Central memory CD4-positive, alpha-beta T cell (primary cell): ENCODE measurements at places on chromosomes 2 and 18.

DNA sequence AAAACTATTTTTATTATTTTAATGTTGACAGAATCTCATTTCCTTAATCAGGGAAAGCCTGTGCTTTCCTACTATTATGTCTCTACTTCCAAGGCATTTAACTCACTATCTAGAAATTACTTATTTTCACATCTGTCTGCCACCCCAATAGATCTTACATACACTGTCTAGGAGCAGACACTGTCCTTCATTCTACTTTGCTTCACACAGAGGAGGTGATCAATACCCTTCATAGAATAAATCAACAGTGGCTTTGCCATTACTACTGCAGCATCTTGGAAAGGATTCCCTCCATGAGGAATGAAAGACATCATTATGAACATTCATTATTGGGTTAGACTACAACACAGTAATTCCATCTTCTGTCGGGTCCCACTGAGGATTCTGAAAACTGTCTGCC lies 31.7 kb downstream of the CDH20 start:
- DNase-seq, result no peak

DNA sequence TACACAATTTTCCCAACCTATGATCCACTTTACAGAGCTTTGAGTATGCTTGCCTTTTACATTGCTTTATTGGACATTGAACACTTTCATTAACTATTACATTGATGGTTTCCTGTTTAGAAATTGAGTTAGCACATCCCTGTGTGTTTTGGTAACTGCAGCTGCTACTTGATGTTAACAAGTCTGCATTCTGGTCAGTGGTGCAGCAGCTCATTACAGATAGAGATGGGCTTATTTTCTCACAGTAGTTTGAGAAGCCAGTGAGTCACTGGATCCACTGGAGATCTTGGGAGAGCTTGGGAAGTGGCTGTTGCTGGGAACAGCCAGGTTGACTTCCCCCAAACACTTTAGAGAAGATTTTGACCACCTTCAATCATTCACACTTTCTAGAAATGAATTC lies 150.5 kb downstream of the ARHGAP15 start:
- DNase-seq, result no peak

DNA sequence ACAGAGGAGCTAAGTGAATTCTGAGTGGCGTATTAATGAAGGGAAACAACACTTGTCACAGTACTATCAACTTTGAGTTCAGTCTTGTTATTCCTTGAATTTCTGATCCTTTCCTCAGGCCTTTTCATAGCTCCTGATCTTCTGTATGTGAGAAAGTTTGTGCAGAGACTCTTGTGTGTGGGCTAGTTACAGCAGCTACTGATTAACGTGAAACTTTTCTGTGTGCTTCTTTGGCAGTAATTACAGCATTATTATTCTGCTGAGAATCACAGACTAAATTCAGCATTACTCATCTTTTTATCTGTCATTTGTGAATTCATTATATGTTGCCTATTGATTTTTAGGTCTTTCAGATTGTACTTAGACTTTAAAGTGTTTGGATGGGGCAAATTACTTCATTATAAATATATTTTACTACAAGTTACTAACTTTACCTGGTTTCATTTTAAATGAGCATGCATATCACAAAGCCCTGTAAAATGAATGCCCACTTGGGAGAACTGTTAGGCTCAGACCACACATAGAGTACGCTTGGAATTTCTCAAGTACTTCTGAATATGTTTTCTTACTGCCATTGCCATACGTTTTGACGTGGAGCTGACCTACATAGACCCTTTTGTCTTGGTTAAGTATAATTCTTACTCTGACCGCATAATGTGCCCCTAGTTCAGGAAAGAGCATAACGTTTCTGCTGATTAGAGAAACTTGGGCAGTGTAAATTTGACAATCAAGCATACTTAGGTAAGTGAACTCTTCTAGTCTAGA lies 36.2 kb downstream of the CREB1 start:
- no peak for DNase-seq

- DNase-seq, result no peak
These were observed 16.9 kb upstream of the DAPL1 start for GRCh38 chr2:158778243-158778642.

- DNase-seq, result no peak
These were observed 184.2 kb downstream of the ZNF521 start for GRCh38 chr18:25167612-25168410.

DNA sequence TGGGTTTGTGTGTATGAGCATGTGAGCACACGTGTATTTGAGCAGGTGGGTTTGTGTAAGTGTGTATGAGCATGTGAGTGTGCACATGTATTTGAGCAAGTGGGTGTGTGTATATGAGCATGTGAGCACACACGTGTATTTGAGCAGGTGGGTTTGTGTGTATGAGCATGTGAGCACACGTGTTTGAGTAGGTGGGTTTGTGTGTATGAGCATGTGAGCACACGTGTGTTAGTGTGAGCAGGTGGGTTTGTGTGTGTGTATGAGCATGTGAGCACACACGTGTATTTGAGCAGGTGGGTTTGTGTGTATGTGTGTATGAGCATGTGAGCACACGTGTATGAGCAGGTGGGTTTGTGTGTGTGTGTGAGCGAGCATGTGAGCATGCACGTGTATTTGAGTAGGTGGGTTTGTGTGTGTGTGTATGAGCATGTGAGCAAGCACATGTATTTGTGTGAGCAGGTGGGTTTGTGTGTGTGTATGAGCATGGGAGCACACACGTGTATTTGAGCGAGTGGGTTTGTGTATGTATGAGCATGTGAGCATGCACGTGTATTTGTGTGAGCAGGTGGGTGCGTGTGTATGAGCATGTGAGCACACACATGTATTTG lies 169.7 kb downstream of the TWIST2 start:
- no peak for DNase-seq

DNA sequence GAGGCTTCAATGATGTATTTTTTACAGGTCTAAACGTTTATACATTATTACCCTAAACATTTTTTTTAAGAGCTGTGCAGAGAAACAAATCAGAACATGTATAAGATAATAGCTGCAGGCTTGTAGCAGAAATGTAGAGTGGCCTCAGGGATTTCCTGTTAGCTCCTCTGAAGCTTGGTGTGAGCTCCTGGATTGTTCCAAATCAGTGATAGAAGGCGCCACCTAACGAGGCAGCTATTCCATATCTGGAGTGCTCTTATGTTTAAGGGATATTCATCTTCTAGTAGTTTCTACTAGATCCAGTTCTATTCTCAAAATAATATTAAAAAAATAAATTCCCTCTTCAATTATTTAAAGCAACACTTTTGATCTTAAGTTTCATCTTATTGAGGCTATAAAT lies 93.1 kb downstream of the LRP1B start:
- no peak for DNase-seq

DNA sequence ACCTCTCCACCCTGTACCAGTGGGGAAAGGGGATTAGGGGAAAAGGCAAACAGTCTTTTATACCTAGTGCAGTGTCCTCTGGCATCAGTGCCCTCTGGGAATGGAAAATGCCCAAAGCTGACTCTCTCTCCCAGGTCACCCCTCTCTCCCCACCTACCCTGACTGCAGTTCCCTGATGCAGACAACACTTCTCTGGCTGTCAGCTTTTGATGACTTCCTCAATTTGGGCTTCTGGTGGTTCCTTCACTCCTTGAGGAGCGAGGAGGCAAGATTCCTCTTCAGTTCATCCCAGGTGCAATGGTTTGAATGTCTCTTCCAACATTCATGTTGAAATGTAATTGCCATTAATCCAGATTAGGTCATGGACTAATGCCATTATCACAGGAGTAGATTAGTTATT lies 19.7 kb upstream of the PPM1B start:
- no peak for DNase-seq

DNA sequence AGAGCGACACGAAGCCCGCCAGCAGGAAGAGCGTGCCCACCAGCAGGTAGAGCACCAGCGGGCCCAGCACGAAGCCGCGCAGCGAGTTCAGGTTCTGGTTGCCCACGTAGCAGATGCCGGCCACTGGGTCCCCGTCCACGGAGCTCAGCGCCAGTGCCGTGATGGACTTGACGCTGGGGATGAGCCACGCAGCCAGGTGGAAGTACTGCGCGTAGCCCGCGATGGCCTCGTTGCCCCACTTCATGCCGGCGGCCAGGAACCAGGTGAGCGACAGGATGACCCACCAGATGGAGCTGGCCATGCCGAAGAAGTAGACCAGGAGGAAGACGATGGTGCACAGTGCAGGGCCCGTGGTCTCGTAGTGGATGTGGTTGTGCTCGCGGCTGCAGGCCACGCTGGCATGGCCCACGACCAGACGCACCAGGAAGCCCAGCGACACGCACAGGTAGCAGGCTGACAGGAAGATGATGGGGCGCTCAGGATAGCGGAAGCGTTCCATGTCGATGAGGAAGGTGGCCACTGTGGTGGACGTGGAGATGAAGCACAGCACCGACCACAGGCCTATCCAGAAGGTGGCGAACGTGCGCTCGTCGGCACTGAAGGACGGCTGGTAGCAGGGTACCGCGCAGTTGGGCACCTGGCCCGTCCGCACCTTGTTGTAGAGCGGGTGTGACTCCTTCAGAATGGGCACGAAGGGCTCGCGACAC lies 2.1 kb downstream of the FZD5 start:
- DNase-seq, result no peak

DNA sequence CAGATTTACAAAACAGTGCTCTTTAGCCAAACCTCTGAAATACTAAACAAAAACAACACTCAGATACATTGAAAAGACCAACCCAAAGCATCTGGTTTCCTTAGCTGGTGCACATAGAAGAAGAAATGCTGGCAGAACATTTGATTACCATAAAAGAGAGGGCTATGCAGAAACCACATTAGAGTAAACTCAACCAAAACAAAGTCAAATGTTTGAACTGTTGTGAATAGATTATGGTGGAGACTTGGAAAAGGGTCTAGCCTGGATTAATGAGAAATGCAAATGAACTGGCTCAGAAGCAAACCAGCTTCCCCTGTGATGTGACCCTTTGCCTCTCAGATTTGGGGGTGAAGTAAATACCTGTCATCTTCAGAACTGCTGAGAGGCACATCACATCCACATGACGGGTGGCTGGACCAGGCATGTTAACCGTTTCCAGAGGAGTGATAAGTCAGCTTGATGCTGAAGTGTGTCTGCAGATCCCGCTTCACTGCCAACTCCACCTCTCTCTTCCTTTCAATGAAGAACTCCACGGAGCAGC lies 153.0 kb downstream of the NRP2 start:
- no peak for DNase-seq

GRCh38 chr2:215171151-215171550 lies 32.7 kb upstream of the ABCA12 start:
- DNase-seq, result peak; percentile 3

DNA sequence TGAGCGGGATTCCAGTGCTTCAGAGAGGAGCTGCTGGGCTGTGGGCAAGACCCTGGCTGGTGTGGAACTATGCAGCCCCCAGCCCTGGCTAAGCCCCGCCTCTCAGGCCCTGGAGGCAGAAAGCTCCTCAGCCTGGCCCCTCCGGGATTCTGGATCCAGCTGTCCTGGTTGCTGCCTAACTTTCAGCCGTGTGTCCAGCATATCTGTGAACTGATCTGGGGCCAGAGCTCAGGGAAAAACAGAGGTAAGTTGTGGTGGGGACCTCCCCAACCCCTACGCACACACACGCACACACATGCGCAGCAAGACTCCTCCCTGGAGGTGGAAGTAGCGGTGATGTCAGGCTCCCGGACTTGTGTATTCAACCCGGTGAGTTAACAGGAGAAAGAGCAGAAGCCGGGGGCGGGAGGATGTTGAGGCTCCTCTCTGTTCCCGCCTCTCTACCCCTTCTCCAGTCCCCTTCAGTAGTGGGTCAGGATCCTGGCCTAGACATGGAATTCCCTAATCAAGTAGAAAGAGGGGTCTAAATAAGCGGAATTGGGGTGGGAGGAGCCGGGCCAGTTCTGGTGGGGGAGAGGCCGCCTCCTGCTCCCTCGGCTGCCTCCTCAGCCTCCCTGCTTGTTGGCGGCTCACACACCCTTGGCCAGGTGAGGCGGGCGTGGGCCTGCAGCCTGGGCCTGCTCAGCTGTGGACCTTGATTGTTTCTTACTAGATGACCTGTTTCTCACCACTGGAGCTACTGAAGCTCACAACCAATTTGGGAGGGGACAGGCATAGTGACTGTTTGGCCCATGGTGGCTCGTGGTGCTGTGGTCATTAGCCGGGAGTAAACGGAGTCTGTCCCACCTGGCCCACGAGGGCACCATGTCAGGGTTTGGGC lies 33.4 kb downstream of the SIX2 start:
- DNase-seq, result no peak

GRCh38 chr2:134392442-134393074 lies 138.7 kb downstream of the MGAT5 start:
- no peak for DNase-seq

DNA sequence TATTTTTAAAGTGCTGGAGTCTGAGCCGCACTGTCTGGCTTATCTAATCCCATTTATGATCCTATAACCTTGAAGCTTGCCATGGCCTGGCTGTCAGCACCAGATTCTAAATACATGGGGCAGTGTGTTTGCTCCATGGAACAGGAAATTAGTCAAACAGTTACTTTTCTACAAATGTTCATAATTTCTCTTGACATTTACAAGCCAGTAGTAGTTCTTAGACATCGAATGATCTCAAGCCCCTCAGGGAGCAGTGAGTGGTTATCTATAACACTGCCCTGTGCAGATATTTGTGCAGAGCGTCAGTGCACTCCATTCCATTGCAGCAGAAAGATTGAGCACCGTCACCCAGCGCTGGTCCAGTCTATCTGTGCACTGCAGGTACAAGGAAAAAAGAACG lies 205.2 kb downstream of the AGPS start:
- no peak for DNase-seq

DNA sequence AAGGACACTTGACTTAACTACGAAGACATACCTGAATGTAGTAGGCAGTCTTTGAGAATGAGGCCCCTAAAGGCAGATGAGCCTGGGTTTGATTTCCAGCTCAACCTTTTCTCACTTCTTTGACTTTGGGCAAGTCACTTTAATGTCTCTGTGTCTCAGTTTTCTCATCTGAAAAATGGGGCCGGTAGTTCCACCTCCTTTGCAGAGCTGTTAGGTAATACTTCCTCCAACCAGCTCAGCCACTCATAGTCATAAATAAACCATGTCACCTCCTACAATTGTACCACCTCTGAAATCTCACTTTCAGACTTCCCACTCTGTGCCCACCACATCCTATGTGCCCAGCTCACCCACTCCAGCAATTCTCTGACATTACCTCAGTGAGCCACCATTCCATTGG lies 10.4 kb downstream of the ARHGAP25 start:
- no peak for DNase-seq

DNA sequence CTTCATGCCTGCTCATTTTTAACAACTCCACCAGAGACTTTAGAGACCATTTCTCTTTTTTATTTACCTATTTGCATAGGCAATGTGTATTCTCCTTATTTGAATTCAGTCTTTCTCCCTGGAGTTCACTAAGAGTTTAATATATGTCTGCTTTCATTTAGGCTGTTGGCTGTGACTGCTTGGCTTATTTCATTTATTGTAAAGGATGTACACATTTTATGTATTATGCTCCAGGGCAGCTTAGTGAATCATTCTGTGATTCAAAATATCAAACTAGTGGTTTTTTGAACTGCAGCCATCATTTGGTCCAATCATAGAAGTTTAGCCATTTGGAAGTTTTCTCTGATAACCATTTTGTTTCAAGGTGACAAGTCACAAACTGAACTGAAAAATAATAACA lies 229.6 kb downstream of the LPIN1 start:
- DNase-seq, result no peak

GRCh38 chr2:60469536-60470317 lies 83.7 kb downstream of the BCL11A start:
- DNase-seq, result no peak
